CD4-positive, alpha-beta T cell treated with Interleukin-17A for 1 hour (primary cell): ENCODE measurements at places on chromosomes 3 and 15.
A peak's percentile ranks its signal among the peaks of the same experiment; 100 is the strongest.

- no peak for DNase-seq
These were observed 559.0 kb downstream of the PDCD6IP start for GRCh38 chr3:34357461-34357860.

- DNase-seq, result no peak
These were observed 37.8 kb downstream of the CD47 start for GRCh38 chr3:108053067-108053466.

GRCh38 chr3:26623419-26624208 is 1.0 kb downstream of the LRRC3B start:
- DNase-seq, result no peak

GRCh38 chr3:58766587-58767282 is 100.2 kb upstream of the FAM3D start:
- DNase-seq, result no peak

- no peak for DNase-seq
These were observed 50.4 kb downstream of the GHSR start for GRCh38 chr3:172397716-172398405.

GRCh38 chr3:148748283-148748682 is 50.6 kb downstream of the AGTR1 start:
- DNase-seq, result no peak

GRCh38 chr15:98904544-98904943 is 103.0 kb downstream of the PGPEP1L start:
- no peak for DNase-seq

DNA sequence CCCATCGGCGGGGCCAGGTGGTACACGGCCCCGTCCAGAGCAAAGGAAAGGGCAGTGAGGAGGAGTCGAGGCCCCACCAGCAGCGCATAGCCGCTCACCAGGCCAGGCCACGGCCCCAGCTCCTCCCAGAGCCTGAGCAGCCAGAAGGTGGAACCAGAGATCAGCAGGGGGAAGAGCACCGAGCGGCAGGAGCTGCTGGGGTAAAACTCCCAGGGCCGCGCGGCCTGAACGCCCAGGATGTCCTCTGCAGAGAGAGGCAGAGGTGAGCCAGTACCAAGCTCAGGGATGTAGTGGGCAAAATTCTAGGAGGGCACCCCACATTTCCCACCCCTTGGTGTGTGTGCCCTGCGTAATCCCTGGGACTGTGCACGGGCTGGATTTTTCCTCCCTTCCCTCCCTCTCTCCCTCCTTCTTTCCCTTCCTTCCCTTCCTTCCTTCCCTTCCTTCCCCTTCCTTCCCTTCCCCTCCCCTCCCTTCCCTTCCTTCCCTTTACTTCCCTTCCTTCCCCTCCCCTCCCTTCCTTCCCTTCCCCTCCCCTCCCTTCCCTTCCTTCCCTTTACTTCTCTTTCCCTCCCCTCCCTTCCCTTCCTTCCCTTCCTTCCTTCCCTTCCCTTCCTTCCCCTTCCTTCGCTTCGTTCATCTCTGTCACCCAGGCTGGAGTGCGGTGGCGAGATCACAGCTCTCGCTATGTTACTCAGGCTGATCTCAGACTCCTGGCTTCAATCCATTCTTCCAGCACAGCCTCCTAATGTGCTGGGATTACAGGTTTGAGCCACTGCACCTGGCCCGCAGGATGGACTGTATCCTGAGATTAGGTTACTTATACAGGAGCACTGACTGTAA is 6.3 kb upstream of the NCBP2 start:
- DNase-seq, result no peak

GRCh38 chr3:59081071-59081470 is 31.2 kb upstream of the CFAP20DC start:
- no peak for DNase-seq

DNA sequence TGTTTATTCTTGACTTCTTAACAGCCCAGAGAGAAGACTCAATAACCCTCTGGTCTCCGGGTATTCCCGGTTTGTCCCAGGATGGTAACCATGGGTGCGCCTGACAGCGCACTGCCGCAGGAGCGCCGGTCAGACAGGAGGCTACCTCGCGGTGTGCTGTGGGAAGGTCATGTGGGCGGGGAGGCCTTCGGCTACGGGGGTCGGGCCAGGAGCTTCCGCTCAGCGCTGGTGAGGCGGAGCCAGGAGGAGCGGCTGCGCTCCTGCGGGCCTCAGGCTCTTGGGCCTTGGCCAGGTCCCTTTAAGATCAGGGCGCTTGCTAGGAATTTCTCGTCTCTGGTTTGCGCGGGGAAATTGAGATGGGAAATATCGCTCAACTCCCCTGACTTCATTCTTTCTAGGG is 182.3 kb upstream of the NDN start:
- no peak for DNase-seq

- no peak for DNase-seq
These were observed 6.1 kb upstream of the KBTBD12 start for GRCh38 chr3:127908951-127909350.

DNA sequence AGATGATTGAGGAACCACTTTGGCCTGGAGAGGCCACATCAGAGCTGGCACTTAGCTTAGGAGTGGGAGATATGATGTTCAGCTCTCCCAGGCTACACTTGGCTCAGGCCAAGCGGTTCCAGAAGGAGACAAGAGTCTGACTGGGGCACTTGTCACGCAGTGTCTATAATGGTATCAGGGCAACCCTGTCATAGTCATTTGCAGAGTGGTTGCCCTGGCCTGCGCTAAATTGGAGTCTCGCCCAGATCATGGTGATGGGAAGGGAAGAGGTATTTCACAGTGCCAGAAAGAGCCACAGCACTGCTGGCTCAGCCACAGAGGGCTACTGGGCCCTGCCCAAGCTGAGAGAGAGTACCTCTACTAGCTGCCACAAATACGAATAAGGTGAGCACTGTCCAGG is 186.9 kb upstream of the CRBN start:
- no peak for DNase-seq

DNA sequence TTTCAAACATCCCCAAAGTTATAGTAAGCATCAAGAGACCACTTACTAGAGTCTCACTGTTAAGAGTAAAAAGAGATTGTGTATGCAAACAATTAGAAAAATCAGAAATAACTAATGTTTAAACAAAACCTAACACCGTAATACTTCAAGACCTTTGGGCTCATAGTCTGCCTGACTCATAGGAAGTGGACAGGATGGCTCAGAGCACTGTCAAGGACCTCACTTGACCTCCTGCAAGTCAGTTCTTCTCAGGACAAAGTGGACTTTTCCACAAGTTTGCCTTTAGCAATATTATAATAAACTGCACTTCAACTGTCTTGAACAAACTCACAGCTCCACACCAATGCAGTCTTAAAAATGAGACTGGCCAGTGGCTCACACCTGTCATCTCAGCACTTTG is 34.8 kb downstream of the IL12A start:
- no peak for DNase-seq

DNA sequence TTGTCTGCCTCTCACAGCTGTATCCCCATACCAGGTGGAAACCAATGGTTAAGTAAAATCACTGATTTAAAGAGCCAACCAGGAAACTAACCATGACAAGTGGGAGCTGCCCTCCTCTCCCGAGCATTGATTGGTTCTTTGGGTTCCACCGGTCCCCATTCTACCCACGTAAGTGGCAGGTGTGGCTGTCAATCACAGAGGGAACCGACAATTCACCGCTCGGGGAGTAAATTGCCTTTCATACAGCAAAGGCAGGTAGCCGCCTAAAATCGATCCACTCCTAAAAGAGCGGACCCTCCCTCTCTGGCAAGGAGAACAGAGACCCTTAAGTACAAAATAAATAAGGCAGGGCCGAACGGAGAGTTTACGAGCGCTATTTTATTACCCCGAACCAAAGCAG is 1.2 kb downstream of the ERC2 start:
- DNase-seq, result peak; percentile 38

DNA sequence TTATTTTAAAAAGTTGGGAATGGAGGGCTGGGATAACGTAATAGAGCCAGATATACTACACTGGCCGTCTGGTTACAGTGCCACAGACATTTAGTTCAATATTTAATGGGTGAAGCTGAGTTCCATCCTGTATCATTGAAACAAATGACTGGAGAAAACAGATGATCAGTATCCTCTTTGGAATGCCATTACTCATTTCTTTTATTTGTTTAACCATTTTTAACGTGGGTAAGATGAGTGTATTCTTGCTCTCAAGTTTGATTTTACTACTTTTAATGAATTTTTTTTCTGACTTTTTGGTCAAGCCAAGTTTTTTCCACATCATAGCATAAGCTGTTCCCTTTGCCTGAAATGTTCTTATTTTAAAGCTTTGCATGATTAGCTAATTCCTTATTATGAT is 53.9 kb upstream of the GRM7 start:
- no peak for DNase-seq

- no peak for DNase-seq
These were observed at the start of gene LHFPL4 for GRCh38 chr3:9553021-9553947. Gene LHFPL4 (minus strand): TSS chr3:9553822. CDS start chr3:9552679, 1,143 bp downstream.

DNA sequence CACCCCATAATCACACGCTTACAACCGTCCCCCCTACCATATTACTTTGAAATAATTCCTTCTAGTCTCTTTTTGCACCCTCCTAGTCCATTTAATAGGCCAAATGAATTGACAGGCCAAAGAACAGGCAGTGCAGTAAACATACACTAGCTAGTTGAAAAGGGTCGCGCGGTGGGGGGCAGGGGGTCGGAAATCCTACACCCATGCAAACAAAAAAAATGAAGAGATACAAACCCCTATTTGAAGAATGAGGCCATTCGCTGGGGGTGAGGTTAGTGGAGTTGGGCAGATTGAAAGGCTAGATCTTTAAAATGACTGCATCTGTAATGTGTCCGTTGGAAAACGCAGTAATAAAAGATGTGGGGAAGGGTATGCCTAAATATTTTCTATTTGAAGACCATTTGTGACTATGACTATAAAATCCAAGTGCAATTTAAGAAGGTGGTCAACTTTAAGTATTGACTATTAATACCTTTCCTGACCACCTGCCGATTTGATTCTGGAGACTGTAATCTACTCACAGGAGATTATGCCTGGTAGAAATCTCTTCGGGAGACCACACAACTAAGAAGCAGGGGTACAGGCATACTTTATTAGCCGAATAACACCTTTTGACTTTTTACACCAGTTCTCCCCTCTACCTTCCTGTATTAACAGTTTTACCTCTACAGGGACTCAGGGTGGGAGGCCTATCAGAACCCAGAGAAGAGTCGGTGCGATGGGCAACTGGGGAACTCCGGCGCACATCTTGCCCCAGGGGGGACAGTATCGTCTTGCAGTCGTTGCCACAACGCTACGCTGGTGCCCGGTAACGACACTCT is 762 bp upstream of the ARL6 start:
- DNase-seq, result no peak

DNA sequence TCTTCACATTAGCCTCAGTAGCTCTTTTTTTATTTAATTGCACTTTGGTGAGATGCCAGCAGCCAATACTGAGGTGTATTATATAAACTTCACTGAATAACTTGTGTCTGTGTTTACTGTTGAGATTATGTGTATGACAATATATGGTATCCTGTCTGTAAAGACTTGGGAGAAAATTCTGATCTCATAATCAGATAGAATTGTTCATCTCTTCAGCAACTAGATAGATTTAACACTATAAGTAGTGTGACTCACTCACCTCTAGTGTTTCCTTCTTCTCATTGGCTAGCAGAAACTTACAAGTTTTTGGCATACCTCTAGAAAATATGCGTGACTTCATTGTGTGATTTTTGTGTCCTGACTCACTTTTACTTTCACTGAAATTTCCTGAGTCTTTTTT is 67.6 kb upstream of the TGFBR2 start:
- no peak for DNase-seq

DNA sequence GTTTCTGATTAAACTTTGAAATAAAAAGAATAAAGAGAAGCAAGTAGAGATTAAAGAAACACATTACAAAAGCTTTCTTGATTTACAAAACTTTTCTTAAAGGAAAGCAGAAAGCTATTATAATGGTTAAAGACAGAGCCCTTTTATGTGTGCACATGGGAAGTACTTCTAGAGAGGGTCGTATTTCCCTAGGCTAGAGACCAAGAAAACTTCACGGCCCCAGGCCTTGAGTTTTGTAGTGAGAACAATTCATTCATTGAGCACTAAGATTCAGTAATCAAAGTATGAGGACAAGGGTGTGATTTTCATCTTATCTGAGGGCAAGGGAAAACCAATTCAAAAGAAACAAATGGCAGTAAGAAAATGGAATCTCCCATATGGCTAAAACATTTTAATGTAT is 854.1 kb downstream of the ROBO1 start:
- DNase-seq, result no peak

GRCh38 chr15:71050461-71050860 is 64.8 kb upstream of the THSD4 start:
- no peak for DNase-seq

DNA sequence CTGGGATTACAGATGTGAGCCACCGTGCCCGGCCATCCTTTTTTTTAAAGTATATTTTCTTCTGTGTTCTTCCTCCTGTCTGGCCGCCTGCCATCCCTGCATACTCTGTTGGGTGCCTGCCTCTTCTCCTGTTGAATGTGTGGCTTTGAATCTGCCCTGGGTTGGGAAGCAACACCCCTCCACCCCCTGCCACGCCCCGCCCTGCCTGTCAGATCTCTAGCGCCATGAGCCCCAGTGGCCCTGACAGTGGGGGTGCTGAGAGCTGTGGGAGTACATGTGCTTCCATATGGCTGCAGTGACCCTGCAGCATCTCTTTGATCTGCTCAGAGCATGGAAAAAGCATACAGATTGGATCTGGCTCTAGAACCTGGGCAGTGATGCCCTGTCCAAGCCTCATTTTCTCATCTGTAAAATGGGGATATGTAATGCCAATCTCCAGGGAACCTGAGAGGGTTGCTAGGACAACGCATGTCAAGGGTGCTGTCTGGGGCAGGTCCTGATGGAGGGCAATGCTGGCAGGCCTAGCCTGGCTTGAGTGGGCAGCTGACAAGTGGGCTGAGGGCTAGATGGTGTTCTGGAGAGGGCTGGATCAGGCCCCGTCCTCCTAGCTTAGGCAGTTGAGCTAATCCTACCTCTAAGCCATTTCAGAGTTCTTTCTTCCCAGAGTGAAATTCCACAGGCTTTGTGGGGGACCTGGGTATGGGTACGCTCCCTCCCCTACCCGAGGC is 23.9 kb downstream of the CCDC13 start:
- DNase-seq, result no peak

DNA sequence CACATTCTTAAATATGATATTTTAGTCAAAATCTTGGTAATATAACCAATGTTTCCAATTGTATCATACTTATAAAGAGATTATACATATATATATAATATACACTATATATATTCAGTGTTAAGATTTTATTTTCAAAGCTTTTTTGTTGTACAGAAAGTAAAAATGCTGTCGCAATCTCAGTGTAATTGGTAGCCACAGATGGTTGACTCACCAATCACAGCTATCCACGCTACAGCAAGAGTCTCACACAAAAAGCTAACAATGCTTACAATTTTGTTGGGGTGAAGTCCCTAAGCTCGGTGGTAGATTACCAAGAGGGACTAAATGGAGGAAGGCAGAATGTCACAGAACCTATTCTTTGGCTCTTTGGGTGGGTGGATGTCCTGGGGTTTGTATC is 16.9 kb upstream of the CFAP161 start:
- DNase-seq, result no peak

DNA sequence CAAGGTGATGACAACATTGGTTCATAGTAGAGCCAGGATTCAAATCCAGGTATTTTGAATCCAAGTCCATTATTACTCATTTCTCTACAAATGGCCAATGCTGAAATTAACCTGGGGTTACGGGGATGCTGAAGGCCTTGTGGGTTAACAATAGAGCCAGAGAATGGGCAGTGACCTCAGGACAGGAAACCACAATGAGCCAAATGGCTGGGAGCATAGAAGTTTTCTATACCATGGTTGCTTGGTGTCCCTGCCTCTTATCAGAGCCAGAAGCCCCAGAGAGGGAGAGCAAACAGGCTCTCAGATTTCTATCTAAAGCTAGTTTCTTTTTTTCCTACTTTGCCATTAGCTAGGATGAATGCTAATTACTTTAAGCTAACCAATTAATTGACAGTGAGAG is 82.3 kb downstream of the TNIK start:
- DNase-seq, result no peak

GRCh38 chr3:172259111-172259541 is 189.1 kb downstream of the GHSR start:
- no peak for DNase-seq
